H9 (cell line): ENCODE measurements at places on chromosomes 3 and 15. TPM values are rescaled to one million over a fixed set of nuclear protein-coding genes. Genes with fewer than 3 reads are reported as not detected.

PRR20G gene
- 0.26 and 0.35 TPM in 2 replicates for total RNA-seq

GRCh38 chr3:3309887-3310286 lies 130.4 kb upstream of the CRBN start:
- no peak overlapping the region for H3K27ac ChIP-seq
- H3K27me3 ChIP-seq: no peaks in the 10 kb centered on the region
- H3K4me3 ChIP-seq: no peak overlapping the region
- DNase-seq: no peak

DNA sequence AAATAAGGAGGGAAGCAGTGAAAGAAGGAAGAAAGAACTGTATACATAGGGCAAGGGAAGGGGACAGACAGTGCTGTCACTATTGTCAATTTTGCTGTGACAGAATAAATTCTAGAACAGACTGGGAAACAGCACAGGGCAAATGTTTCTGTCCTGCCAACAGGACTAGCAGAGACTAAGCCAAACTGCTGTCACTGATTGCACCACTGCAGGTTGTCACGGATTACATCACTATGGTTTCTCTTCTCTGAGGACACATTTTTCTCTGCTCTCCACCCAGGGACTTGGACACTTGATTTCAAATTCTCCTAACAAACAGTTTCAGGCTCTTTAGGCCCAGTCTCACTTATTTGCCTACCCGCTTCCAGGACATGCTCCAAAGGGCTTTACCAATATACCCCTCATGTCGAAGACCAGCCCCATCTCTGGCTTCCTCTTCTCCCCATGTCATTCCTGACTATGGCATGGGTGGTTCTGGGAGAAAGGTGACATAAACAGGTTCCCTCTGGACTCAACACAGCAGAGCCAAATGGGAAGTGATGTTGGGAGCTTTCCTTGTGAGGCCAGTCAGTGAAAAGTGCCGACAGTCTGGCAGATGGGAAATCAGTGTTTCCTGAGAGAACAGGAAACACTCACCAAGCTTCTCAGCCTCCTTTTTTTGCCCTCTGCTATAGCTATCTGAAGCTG lies 70.2 kb upstream of the ST3GAL6 start:
- DNase-seq: no peak
- H3K4me1 ChIP-seq: no peaks in the 10 kb centered on the region
- no peak overlapping the region for H3K4me3 ChIP-seq
- H3K27me3 ChIP-seq: no peaks in the 10 kb centered on the region
- no peaks in the 10 kb centered on the region for H3K36me3 ChIP-seq

- H3K4me3 ChIP-seq: no peak overlapping the region
- no peak overlapping the region for H3K27ac ChIP-seq
- no peaks in the 10 kb centered on the region for H3K27me3 ChIP-seq
- DNase-seq: no peak
- H3K36me3 ChIP-seq: no peaks in the 10 kb centered on the region
These were observed 234.6 kb upstream of the BHLHE40 start for GRCh38 chr3:4744405-4745234.

DNA sequence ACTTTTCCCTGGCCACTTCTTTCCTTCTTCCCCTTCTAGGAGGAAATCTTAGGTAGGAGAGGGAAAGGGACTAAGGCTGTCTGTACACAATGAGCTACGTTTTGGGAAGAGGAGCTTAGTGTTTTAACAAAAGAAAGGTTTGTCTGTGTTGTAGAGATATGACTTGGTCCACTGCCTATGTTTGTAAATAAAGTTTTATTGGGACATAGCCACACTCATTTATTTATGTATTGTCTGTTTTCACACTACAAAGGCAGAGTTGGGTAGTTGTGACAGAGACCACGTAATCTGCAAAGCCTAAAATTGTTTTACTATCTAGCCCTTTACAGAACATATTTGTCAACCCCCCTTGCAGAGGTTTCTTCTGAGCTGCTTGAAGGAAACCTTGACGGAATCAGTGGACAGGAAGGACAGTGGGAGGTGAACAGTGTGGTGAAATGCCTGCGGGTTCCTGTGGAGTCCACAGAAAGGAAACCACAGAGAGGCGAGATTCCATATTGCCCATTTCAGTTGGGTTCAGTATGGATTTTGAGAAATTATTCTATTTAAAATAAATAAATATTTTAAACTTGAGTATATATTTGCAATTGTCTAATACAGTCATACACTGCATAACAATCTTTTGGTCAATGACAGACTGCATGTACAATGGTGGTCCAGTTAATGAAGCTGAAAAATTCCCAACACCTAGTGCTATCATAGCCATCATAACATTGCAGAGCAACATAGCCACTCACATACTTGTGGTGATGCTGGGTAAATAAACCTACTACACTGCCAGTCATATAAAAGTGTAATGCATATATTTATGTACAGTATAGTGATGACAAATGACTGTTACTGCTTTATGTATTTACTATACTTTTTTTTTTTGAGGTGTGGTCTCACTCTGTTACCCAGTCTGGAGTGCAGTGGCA lies 157.9 kb upstream of the NUDT16 start:
- H3K27me3 ChIP-seq: no peaks in the 10 kb centered on the region
- DNase-seq: no peak
- no peaks in the 10 kb centered on the region for H3K36me3 ChIP-seq
- H3K4me3 ChIP-seq: no peak overlapping the region
- H3K4me1 ChIP-seq: no peaks in the 10 kb centered on the region

- no peaks in the 10 kb centered on the region for H3K27me3 ChIP-seq
- no peaks in the 10 kb centered on the region for H3K4me1 ChIP-seq
- no peak overlapping the region for H3K27ac ChIP-seq
- DNase-seq: peak; percentile 52
- H3K4me3 ChIP-seq: no peak overlapping the region
- H3K36me3 ChIP-seq: no peaks in the 10 kb centered on the region
These were observed 64.8 kb downstream of the BOC start for GRCh38 chr3:113275929-113276750.

GRCh38 chr15:66387163-66388042 lies 691 bp downstream of the MAP2K1 start:
- H3K27ac ChIP-seq: no peak overlapping the region
- H3K27me3 ChIP-seq: no peaks in the 10 kb centered on the region

DNA sequence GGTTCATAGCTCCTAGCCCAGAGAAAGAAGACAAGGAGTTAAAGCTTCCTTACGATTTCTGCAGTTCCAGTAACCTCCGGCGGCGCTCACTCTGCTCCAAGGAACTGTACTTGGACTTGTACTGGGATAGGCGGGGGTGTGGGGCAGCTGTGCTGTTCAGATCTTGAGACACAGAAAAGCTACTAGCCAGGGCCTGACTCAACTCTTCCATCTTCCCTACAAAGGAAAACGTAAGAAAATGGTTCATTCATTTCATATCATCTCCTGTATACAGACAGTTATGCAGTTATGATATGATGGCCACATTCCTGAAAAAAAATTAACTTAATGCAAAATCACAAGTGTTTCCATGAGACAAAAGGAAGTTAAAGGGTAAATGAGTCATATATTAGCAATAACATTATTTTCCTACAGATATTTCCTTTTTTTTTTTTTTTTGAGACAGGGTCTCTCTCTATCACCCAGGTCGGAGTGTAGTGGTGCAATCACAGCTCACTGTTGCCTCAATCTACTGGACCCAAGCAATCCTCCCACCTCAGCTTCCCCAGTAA lies 4.6 kb downstream of the SNUPN start:
- no peaks in the 10 kb centered on the region for H3K4me1 ChIP-seq
- H3K27me3 ChIP-seq: peaks cover 2% of the 10 kb centered on the region; the same call in 1 of the 2 replicates
- H3K36me3 ChIP-seq: peaks cover 35% of the 10 kb centered on the region
- H3K4me3 ChIP-seq: no peak overlapping the region

GRCh38 chr3:79651536-79652065 lies 116.2 kb downstream of the ROBO1 start:
- H3K36me3 ChIP-seq: no peaks in the 10 kb centered on the region
- no peak for DNase-seq
- no peaks in the 10 kb centered on the region for H3K4me1 ChIP-seq
- no peak overlapping the region for H3K27ac ChIP-seq

SLC22A14 gene
- total RNA-seq: not detected in 2 replicates
